Fibroblast of lung (primary cell): ENCODE measurements at places on chromosomes 3 and 15.
A peak's percentile ranks its signal among the peaks of the same experiment; 100 is the strongest.

DNA sequence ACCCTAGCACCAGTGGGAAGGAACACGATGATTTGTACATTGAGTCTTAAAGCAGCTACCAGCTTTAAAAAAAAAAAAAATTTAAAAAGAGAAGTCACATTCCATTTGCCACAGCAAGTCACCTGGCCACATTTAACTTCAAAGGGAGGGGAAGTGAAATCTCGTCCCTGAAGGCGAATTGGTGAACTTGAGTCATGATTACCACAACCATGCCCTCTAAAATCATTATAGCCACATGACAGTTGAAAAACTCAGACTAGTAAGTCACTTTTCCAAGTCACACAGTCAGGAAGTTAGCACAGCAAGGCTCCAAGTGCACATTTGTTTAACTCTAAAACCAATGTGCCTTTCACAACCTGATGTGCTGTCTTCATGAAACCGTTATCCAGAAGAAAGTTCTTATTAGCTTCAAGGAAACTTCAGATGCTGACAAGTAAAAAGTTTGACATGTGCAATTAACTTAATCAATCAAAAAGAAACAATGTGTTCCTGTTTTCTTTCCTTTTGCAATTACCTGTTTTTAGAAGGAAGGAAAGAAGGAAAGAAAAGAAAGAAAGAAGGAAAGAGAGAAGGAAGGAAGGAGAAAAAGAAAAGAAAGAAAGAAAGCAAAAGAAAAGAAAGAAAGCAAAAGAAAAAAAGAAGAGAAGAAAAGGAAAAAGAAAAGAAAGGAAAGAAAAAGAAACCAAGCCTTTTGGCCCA lies 8.3 kb upstream of the THSD4 start:
- DNase-seq = no peak

- peak; percentile 71 for DNase-seq
These were observed 4.8 kb upstream of the NR2F2 start for GRCh38 chr15:96325541-96326327.

- DNase-seq = no peak
These were observed 27.0 kb downstream of the TM2D3 start for GRCh38 chr15:101625184-101625583.

DNA sequence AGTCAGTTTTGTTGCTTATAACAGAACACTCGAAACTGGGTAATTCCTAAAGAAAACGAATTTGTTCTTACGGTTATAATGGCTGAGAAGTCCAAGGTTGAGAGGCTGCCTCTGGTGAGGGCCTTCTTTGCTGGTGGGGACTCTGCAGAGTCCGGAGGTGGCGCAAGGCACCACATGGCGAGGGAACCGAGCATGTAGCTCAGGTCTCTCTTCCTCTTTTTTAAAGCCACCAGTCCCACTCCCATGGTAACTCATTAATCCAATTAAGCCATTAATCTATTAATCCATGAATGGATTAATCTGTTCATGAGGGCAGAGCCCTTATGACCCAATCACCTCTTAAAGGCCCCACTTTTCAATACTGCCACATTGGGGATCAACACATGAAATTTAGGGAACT lies 50.0 kb downstream of the ROPN1B start:
- DNase-seq = no peak

- no peak for DNase-seq
These were observed 5.2 kb downstream of the EXOSC7 start for GRCh38 chr3:44981220-44981619.
